ENCODE measurements at places on chromosomes 11 and 22. TPM values are rescaled to one million over a fixed set of nuclear protein-coding genes. Genes with fewer than 3 reads are reported as not detected.

DNA sequence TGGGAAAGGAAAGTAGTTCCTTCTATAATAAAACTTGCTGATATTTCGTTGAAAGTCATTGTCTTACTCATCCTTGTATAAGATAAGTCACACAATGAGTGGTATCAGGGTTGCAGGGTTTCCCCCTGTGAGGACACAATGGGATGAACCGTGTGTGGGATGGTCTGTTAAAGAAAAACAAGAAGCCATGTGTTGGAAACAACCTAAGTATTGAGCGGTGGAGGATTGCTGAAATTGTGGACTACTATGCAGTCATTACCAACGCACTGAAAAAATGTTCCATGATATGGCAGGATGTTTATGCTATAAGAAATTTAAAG, 28.6 kb downstream of the PTPRJ start:
- no peak for DNase-seq

GRCh38 chr11:131614631-131615030, 244.2 kb downstream of the NTM start:
- no peak for DNase-seq

DNA sequence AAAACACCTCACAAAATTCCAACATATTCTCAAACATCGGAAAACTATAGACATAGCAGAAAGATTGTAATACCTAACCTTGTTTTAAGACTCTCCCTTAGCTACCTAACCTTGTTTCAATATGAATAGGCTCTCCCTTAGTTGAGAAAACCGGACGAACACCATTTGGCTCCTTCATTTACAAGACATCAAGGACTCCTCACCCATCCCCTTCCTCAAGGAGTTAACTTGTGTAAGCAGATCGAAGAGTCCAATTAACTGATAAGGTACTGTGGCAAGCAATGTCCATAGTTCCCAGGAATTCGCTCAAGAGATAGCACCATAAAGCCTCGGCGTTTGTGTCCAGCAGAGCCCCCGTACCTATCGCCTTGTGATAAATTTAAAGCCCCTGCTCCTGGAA, 4.6 kb upstream of the ACRV1 start:
- no peak for DNase-seq

- peak; percentile 86 for DNase-seq
Observed at GRCh38 chr11:62499944-62500649, 46.5 kb downstream of the AHNAK start.

DNA sequence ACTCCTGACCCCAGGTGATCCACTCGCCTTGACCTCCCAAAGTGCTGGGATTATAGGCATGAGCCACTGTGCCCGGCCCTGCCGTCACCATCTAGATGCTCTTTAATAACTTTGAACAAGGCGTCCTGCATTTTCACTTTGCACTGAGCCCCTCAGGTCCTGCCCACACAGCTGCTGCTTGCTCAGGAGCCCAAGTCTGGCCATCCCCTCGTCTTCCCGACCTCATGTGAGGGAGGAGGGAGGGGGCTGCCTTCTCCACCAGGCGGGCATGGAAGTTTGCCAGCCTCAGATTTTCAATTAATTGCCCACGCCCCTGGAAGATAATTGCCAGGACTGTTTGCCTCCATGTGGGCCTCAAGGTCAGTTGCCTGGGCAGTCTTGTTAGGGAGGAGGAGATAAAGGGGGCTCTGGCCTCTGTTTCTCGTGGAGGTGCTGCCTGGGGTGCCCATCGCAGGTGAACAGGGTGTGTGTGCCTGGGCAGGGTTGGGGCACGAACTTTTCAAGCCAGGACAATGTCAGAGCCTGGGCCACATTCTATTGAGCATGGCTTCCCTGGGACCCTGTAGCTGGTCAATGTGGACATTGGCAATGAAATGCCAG, 27.9 kb upstream of the MYEOV start:
- DNase-seq = no peak

DNA sequence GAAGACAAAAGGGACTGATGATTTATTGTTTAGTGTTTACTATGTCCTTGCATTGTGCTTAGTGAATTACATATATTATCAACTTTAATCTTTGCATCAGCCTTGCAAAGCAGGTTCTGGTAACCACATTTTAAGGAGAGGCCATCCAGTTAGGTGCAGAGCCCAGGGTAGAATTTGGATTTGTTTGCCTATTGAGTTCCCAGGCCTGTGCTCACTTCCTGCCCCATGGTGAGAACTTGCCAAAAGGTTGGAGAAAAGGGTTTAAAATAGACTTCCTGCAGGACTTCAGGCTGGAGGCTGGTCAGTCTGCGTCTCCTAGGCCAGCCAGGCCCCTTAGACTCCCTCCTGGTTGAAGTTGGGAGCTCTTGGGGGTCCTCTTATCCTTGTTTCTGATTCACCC, 72.1 kb downstream of the ATXN10 start:
- DNase-seq = peak; percentile 17

DNA sequence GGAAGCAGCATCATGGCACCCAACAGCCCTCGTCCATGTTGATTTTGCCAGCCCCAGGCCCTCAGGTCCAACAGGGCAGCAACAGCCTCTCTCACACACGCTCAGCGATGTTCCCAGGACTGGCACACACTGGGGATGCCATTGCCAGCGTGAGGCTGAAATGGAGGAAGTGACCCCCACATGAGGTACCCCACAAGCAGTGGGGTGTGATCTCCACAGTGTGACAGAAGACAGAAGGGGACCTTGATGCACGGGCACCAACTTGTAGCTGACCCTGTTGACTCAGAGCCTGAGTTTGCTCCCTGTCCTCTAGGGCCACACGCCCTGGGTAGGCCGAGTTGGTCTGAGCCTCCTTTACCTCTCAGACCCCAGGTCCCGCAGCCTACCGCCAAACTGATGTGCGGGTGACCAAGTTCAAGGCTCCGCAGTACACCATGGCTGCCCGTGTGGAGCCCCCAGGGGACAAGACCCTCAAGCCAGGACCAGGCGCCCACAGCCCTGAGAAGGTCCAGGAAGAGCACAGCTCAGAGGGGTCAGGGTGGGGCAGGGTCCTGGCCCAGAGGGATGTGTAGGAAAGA, 6.2 kb downstream of the SCGB1C1 start:
- no peak for DNase-seq

DNA sequence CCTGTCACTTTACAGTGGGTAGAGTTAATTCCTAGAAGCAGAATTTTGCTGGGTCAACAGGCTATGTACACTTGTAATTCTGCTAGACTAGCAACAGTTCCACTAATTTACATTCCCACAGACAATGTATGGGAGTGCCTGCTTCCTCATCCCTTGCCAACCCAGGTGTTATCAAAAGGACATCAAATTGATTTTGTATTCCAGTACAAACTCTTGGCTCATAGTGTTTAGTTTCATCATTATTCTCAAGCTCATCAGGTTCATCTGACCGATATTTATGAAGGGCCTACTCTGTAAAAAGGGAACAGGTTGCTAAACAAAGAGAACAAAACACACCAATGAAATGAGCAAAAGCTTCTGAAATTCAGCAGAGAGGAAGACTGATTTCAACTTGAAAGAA, 30.7 kb downstream of the PITPNB start:
- no peak for DNase-seq

DNA sequence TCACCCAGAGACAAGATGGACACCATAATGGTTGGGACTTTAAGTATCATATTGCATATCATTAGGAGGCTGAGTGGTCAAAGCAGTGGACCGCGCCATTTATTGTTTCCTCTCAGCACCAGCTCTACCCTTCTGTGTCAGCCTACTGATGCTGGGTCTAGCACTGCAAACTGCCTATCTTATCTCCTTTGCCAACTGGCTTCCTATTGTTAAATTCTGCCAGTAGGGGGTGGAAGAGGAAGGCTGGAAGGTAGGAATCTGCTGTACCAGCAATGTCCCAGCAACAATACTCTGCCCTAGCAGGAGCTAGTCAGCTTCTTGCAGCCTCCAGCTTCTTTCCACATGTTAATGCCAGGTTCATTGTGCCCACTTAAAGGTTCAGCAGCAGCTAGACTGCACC, 367.1 kb upstream of the PDGFD start:
- DNase-seq = no peak

DNA sequence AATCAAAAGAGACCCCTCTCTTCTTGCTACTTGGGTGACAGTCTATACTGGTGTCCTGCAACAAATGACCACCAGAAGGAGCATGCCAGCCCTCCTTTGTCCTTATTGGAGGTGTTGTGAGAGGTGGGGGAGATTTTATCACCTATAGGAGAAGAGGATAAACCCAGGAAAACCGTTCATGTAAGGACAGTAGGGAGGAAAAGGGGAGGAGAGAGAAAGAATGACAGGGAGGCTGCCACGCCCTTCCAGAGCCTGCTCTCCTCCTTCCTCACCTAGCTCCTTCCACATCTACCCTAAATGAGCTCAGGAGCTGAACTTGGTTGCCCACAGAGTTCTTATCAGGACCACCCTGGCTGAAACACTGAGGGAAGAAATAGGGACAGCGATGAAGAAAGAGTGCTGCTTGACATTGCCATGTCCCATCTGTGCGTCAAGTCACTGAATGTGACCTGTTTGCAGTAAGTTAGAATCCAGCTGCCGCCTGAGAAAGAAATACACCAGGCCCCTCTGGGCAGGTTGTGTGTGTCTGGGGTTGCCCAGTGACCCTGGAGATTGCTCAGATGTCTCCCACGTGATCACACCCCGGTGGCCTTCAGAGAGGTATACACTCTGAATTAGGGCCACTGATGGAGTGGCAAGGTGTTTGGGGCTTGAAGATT, 40.4 kb upstream of the ETS1 start:
- no peak for DNase-seq

GRCh38 chr22:42283278-42284201, 13.1 kb upstream of the TCF20 start:
- DNase-seq = no peak

- no peak for DNase-seq
Observed at GRCh38 chr22:17853073-17853472, 78.8 kb upstream of the BID start.

- no peak for DNase-seq
Observed at GRCh38 chr11:1287928-1288327, 21.5 kb downstream of the TOLLIP start.

Gene SCGB1A1
- 9.5 TPM for total RNA-seq

Gene FGF19
- not detected for total RNA-seq

Gene ZFTA
- 13.5 TPM for total RNA-seq

Gene SAA2
- not detected for total RNA-seq
